ENCODE measurements at places on chromosomes 13 and 19. TPM values are rescaled to one million over a fixed set of nuclear protein-coding genes. Genes with fewer than 3 reads are reported as not detected.

The PCSK4 gene
- polyA plus RNA-seq: 0.08 TPM

DNA sequence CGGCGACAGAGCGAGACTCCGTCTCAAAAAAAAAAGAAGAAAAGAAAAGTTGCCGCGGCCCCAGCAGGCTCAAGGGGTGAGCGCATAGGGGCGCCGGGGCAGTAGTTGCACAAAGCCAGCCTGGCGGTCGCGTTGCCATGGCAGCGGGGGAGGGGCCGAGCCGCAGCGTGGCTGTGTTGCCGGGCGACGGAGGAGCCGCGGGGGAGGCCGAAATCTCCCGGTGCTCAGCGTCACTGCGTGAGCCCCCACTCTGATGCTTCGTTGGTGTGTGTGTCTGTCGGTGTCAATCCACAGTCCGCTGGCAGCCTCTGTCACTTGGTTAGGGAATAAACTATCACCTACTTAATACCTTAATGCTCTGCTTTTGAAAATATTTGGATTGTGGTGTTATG is 82.9 kb upstream of the C1QTNF9B start:
- peak; percentile 76 for DNase-seq

DNA sequence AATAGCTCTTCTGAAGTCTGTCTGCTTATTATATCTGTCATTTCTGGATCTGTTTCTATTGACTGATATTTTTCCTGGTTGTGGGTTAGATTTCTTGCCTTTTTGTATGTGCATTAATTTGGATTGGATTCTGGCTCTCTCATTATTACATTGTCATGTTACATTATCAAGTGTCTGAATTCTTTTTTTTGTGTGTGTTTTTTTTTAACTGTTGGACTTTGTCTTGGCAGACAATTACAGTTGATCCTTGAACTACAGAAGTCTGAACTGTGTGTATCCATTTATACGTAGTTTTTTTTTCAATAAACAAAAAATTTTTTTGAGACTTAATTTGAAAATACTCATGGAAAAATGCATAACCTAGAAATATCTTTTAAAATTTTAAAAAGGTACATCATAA is 22.5 kb downstream of the RFC3 start:
- DNase-seq: no peak

The IFI30 gene
- 8.5 TPM for polyA plus RNA-seq

The ADGRE1 gene
- 1.1 TPM for polyA plus RNA-seq

GRCh38 chr13:73984201-73984600 is 150.0 kb downstream of the KLF12 start:
- no peak for DNase-seq

The OXGR1 gene
- polyA plus RNA-seq: not detected

GRCh38 chr19:14310055-14310454 is 71.2 kb upstream of the ADGRE5 start:
- no peak for DNase-seq

GRCh38 chr13:46169758-46170157 is 12.2 kb downstream of the LCP1 start:
- DNase-seq: no peak

The GNG8 gene
- polyA plus RNA-seq: 15.7 TPM

The C19orf38 gene
- polyA plus RNA-seq: 1.1 TPM

GRCh38 chr13:49874430-49874829 is 61.7 kb downstream of the SPRYD7 start:
- no peak for DNase-seq

- DNase-seq: no peak
These were observed at the start of gene NTF4 for GRCh38 chr19:49064768-49065611. Gene NTF4, minus strand, starts transcription at chr19:49064818. Its CDS starts 2,821 bp downstream, at chr19:49061997.

The MEDAG gene
- not detected for polyA plus RNA-seq

GRCh38 chr13:105773863-105774538 is 761.5 kb downstream of the EFNB2 start:
- DNase-seq: no peak

DNA sequence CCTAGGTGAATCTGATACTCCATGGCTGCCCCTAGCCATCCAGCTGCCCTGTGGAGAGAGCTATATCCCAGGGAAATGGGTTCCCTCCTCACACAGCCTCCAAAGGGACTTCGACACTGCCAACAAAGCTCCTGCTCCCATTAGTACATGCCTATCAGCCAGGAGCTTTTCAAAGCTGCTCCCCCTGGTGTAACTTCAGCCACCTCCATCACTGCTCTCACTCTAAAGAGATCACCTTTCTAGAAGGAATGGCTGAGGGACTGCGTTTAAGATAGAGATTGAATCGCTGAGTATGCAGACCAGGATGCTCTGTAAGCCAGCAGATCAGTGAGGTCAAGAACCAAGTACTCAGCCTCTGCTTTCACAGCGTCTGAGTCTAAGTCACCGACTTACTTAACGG is 213.7 kb downstream of the NALCN start:
- DNase-seq: no peak

GRCh38 chr19:51418707-51419106 is 1.3 kb upstream of the SIGLEC10 start:
- DNase-seq: no peak

DNA sequence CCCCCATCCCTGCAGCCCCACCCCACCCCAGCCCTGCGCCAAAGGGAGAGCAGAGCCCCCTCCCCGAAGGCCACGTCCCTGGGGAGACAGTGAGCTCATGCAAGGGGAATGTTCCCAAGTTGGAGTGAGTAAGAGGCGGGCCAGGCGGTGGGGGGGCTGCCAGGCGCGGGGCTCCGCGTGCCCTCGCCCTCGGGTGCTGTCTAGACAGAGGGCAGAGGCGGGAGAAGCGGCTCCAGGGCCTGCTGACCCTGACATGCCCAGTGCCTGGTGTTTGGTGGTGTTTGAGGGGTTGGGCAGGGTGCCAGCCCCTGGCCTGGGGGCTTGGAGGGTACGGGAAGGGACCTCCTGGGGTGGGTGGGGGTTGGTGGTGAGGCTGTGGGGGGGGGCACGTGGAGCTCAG is 1.0 kb downstream of the FSTL3 start:
- no peak for DNase-seq

The LIM2 gene
- polyA plus RNA-seq: not detected

- DNase-seq: no peak
These were observed 77.3 kb downstream of the OLFM4 start for GRCh38 chr13:53105890-53106289.

DNA sequence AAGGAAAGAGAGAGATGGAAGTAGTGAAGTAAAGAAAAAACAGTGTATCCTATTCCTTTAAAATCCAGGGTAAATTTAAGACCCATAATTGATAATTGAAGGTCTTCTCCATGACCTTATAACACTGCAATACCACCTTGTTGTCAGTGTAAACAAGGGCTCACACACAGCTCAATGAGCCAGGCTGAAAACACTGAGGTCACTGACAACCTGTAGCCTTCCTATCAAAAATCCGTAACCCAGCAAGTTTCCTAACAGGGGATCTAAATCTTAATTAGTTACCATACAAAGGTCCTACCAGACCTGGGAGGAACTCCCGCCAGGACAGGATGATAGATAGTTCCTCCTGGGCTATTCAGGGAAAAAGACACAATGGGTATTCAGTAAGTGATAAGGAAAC is 1677.1 kb downstream of the OLFM4 start:
- DNase-seq: no peak

The ACP7 gene
- not detected for polyA plus RNA-seq

The PLVAP gene
- polyA plus RNA-seq: not detected

DNA sequence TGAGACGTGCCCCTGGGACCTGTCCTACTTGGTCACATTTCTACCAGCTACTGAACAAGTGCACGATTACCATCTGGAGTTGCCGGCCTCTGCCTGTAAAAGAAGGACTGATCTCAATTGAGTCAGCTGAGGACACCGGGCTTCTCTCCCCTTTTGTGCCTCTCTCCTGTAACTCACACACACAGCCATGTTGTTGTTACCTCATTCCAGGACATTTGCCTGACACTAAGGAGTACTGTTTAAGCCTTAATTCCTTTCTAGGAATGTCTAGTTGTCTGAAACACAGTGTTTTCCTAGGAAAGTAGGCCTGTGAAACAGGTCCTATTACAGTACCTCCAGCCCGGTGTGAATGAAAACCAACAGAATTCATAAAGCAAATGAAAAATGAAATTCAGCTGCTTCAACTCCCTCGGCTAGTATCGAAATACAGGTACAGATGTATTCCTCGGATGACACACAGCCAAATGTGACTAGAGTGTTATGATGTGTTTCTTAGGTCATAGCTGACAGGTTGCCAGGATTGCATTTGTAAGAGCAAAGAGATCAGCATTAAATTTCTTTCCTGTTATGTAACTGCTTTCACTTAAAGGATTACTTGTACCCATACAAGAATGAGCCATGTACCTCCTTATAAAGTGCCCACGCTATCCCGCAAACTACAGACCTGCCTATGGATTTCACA is 152.0 kb upstream of the IRS2 start:
- DNase-seq: no peak

DNA sequence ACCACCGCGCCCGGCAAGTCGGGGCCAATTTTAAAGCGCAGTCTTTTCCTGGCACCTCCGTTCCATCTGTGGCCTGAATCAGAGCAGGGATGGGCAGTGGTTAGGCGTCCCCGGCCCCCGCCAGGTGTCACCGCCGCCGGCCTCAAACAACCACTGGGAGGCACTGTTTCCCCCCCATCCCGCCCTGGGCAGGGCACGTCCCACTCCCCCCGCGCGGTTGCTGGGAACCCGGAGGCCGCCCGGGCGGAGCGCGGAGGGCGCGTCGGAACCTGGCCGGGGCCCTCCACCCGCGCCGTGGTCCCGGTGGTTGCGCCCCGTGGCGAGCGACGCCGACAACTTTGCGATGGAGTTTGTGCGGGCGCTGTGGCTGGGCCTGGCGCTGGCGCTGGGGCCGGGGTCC is at the start of gene GRIN3B:
TSS of gene GRIN3B (plus strand) at position 325 of the 400 bp plus-strand sequence. CDS start at position 344, 19 bp downstream.
- peak; percentile 57 for DNase-seq

DNA sequence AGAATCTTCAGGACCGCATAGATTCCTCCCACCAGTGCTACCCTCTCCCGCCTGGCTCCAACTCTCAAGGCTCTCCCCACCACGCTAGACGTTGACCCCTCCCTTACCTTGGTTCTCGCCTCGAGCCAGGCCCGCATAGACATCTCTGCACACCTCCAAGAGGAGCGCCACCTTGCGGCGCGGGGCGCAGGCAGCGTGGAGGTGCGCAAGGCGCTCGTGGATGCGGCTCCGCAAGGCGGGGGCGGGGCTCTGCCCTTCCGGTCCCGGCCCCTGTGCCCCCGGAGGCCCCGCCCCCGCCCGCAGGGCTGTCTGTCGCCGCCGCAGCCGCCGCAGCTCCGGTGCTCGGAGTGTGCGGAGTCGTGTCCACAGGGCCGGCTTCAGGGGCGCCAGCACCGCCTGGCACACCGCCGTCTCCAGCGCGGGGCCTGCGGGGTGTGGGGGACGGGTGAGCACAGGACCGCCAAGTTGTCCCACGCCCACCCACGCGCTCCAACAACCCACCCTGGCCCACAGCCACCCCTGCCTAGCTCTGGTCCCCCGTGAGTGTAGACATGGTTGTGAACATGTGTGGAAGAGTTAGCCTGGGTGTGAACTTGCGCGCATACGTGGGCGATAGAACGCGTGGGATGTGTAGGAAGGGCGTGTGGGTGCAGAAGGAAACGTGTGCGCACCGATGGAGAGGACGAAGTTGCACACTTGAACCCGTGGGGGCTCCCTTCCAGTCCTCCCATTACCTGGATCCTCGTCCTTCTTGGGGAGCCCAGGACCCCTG is 8.1 kb downstream of the RINL start:
- peak; percentile 93 for DNase-seq

DNA sequence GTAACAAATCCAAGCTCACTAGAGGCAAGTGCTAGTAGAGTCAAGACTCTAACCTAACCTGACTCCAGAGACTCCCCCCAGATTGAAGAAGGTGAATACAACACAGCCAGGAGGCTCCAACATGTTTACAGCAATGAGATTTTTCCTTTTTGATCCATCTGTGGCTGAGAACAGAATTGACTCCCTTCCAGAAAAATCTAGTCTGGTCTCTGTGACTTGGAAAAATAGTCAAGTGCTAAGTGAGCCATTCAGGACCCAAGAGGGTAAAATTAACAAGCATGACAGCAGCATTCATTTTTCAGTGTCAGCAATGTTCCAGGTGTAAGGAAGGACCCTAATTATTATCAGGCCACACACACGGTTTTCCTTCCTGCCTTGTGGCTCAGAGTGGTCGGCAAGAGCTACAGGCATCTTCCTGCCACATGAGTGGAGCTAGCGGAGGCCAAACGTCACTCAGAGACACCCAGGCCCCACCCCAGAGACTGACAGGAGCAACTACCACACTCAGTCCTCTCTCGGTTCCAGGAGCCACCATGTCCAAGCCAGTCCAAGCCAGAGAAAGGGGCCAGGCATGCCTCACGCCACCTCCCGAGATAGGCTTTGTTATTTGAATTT is 395.1 kb downstream of the FOXO1 start:
- no peak for DNase-seq

The GSX1 gene
- polyA plus RNA-seq: not detected

The ZNF729 gene
- not detected for polyA plus RNA-seq

- DNase-seq: peak; percentile 50
These were observed at the start of gene EML2 for GRCh38 chr19:45638930-45639729. Gene EML2, minus strand, starts transcription at chr19:45639397. Its CDS starts 21 bp downstream, at chr19:45639376.

The CD209 gene
- not detected for polyA plus RNA-seq

- DNase-seq: no peak
These were observed 53.7 kb downstream of the PEPD start for GRCh38 chr19:33467851-33468250.

The LENG9 gene
- 0.21 TPM for polyA plus RNA-seq

The ZNF229 gene
- polyA plus RNA-seq: 0.68 TPM

The HSD17B14 gene
- 0.29 TPM for polyA plus RNA-seq

DNA sequence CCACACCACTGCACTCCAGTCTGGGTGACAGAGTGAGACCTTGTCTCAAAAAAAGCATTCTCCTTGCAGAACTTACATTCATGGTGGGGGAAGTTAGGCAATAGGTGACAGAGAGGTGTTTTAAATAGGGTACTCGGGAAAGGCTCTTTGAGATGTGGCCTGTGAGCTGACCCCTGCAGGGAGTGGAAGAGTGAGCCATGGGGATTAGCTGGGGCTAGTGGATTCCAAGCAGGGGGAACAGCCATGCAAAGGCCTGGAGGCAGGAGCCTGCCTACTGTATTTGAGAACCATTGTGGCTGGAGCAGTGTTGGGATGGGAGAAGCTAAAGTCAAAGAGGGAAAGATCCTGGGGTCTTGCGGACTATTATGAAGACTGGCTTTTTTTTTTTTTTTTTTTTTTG is 3.9 kb upstream of the DMKN start:
- DNase-seq: no peak

DNA sequence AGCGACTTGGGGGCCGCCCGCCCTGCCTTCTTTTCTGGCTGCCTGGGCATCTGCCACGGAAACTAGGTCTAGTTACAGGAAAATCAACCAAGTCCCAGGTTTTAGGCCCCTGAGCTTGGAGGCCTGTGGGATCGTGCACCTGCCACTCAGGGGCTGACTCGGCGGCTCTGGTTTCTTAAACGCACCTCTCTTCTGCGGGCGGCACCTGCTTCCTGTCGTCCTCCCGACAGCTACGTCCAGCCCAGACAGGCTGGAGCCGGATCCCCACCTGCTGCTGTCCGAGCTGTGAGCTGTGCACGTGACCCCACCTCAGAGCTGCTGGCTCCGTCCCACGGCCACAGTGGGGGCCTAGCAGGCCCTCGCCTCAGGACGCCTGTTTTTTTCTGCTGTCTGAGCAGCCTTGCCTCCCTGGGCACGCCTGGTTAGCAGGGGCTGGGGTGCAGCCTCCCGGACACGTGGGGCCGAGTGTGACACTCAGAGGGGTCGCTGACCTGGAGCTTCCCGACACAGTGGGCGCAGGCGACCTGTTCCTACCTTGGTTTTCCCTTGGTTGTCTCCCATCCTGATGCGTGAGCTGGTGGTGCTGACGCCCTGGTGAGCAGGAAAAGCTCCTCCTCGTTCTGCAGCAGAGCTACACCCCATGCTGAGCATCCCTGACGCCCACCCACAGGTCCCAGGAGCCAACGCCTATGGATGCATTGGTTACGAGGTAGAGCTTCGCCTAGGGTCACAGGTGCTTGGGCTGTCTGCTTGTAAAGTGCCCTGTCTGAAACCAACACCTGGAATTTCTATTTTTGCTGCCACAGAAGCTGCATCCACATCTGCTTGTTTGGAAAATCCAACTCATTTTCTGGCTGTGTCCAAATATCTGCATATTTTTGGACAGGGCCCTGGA is 17.5 kb downstream of the TMEM255B start:
- no peak for DNase-seq

Data from CD4-positive, CD25-positive, alpha-beta regulatory T cell (primary cell).